ENCODE measurements at places on chromosomes 16 and 17.

DNA sequence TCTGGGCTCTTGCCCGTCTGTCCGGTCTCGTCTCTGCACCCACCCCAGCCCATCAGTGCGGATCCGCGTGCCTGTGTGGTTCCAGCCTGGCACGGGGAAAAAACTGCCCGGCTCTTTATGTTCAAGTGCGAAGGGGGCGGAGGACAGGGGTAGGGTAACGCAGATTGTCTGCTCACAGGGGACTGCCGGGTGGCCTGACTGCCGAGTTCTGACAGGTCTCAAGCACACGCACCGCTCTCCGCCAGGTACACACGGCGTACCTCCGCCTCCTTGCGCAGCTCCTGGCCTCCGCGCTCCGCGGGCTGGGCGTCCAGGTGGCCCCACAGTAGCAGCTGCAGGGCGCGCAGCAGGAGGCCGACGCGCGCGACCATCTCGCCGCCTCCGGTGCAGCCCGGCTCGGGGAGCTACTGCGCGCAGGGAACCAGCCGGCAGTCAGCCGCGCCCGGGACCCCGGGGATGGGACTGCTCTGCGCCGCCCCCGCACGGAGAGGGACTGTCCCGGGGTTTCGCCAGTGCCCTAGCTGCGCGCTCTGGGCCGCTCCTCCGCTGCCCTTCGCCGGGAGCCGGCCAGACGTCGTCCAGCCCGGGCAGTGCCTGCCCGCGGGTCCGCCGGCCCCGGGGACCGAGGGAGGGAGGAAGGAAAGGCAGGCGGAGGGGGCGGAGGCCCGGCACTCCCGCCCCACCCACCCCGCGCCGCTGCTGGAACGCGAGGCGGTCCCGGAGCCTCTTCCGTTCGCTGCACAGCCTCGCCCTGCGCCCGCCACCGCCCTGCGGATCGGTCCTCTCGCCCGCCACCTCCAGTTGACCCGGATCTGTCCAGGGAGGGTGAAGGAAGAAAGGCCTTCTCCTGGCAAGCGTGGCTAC, at the start of gene MMP28:
Gene MMP28 (minus strand): TSS at position 635 of the 864 bp plus-strand sequence. CDS start 264 bp downstream, at position 371.
- peak; percentile 85 for DNase-seq

GRCh38 chr16:85527042-85527766, 85.9 kb upstream of the GSE1 start:
- DNase-seq = no peak

DNA sequence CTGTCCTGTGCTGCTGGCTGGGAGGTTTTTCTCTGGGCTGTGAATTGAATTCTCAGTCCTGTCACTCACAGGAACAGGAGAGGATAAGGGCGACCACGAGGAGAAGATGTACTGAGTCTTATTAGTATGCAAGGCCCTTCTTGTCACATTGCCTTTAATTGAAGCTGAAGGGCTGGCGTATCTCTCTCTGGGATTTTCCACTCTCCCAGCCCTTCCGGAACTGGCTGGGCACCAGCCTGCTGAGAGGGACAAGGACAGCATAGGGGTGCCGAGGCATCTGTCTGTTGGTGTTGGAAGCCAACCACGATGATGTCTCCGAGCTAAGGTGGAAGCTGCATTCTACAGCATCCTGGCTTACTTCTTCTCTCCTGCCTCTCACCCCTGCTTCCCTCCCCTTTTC, 33.2 kb downstream of the GPRC5B start:
- peak; percentile 72 for DNase-seq

- no peak for DNase-seq
Observed at GRCh38 chr17:33514369-33514768, 221.3 kb upstream of the ASIC2 start.

DNA sequence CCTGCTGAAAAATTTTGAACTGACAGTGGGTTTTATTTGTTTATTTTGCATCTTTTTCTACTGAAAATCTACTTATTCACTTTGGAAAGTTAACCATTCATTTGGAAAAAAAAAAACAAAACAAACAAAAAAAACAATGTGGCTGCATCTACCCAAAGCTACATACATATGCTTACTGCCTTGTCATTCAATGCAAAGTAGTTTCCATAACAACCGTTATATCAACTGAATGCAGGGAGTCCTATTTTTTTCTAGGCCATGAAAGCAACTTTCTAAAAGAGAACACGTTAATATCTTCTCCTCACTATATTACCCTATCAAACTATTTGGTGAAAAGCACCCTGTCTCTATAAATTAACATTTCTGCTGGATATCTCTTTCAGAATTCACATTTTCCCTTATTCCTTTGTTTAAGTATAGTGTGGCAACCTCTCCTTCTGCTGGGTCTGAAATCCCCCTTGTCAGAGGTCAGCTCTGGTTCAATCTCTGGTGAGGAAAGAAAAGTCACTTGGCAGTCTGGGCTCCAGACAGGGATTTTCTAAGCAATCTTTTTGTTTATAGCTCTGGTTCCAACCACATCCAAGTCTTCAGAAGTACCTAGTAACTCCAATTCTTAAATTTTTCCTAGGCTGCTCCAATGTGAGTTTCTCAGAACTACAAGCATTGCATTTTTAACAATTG, 528.4 kb upstream of the TOM1L1 start:
- DNase-seq = no peak

- DNase-seq = no peak
Observed at GRCh38 chr16:35149550-35149949, 1690.1 kb downstream of the TP53TG3F start.

- no peak for DNase-seq
Observed at GRCh38 chr17:47193931-47194511, 4.9 kb upstream of the CDC27 start.

DNA sequence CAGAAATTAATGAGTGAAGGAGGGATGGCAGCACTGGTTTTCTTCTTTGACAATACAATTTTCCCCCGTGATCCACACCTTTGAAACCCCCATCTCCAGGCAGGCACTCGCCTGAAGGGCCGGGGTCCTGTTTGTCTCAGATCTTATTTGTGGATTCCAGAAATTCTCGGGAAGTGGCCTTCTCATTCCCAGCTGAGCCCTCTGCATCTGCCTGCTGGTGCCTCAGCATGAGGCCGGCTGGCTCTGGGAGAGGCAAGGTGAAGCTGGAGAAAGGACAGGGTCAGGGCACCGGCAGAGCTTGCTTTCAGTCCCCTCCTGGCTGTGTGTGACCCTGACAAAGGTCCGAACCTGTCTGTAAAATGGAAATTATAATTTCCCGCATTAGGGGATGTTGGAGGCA, 35.8 kb upstream of the C1QL1 start:
- DNase-seq = no peak

DNA sequence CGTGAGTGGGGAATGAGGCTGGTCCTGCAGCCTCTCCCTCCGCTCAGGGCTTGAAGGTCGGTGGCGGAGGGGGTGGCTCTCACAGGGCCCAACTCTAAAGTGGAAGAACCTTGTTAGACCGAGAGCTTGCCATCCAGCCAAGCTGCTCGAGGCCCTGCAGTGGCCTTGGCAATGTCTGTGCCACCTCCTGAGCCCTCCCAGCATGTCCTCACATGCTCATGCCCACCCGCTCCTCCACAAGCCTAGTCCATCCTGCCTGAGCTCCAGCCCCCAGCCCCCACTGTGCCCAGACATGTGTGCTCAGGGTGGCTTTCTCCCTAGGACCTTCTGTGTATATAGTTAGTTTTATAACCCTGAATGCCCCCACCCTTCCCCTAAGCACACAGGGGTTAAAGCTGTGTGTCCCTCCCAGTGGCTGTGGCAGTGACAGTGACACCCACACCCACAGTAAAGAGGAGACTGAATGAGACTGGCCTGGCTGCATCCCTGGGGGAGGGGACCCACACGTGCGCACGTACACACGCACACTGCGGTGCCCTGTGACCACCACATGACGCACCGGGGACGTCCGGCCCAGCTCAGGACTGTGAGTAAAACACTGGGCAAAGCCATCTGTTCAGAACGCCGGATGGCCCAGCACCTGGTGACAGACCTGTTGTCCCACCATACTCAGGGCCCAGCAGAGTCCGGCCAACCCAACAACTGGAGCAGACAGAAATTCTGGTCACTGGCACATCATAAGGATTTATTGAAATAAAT, 15.6 kb downstream of the PDK2 start:
- no peak for DNase-seq

GRCh38 chr17:39236981-39237441, 11.3 kb upstream of the STAC2 start:
- no peak for DNase-seq

DNA sequence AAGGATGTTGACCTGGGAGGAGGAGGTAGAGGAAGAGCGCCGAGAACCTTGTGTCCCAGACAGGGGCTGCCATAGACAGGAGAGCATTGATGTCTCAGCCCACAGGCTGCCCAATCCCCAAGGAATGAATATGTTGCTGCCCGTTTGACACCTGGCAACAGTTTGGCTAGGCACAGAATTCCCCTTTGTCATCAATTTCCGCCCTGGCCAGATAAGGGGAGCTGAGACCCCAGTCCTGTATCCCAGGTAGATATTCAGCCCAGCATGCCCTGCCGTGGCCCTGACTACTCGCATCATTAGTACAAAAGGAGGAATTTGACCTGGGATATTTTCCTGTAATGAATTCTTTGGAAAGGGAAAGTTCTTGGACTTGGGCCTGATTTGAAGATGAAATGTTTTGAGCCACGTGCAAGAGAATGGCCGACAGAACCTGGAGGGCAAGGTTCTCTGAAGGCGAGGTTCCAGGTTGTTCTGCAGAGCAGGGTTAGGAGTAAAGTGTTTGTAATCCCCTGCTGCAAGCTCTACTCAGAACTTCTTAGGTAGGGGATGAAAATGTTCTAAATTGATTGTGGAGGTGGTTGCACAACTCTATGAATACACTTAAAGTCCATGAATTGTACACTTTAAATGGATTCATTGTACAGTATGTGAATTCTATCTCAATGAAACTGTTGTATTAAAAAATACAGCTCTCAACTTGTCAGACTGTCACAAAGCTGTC, 108.8 kb downstream of the SOCS1 start:
- DNase-seq = no peak

DNA sequence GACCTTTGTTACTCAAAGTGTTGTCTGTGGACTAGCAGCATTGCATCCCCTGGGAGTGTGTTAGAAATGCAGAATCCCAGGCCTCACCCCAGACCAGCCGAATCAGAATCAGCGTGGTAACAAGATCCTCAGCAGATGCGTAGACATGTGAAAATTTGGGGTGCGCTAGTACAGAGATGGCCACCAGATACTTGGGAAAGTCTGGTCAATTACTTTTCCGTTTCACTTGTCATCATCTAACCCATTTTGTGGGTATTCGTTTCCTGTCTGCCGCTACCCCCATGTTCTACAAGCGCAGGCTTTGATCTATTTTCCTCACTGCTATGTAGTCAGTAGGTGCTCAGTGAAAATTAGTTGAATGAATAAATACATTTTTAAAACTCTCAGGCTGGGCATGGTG, 33.1 kb upstream of the HERPUD1 start:
- no peak for DNase-seq

DNA sequence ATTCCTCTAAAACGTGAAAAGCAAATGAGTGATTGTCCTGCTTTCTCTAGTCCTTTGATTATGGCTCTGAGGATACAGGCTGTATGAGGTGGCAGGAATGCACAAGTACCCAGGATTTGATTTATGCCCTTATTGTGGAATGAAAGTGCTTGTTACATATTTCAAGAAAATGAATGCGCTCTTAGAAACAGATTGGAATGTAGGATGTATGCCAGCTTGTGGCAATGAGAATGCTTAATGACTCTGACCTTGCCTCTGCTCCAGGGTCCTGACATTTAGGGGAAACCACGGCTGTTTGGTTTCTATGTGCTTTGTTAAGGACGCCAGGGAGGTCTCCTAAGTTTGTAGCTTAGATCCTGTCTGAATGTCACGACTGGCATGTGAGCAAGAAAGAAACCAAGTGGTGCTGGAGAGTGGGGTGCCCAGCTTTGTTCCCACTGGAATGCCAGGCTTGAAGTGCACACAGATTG, 22.0 kb downstream of the PRCD start:
- no peak for DNase-seq

All from posterior cingulate gyrus (tissue), 11 donors.